Left renal cortex interstitium (tissue), 4 donors: ENCODE measurements at places on chromosomes 3 and 15. TPM values are rescaled to one million over a fixed set of nuclear protein-coding genes. Genes with fewer than 3 reads are reported as not detected.

DNA sequence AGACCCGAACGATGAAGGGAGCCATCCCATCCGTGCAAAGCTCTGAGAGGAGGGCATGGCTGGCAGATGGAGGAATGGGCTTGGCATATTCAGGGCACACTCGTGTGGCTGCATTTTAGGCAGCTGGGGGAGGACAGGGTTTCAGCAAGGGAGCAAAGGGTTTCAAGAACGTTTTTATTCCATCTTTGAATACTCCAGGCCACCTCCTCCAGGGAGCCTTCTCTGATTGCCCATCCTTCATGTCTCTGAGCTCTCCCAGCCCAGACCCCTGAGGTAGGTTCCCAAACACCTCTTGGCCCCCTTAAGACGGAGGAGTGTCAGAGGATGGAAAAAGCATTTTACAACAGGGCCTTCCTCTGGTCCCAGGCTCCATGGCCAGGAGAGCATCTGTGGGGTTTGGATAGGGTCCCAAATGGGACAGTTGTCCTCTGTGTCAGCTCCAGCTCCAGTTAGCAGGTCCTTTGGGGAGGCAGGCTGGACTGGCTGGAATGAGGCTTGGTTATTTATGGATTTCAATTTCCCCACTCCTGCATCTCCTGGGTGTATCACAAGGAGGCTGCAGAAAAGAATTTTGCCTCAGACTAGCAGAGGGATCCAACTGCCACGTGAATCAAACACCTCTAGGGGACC is 17.7 kb upstream of the SLC6A1 start:
- no peak for DNase-seq

FANCD2OS gene
- 0.27 TPM for polyA plus RNA-seq

DNA sequence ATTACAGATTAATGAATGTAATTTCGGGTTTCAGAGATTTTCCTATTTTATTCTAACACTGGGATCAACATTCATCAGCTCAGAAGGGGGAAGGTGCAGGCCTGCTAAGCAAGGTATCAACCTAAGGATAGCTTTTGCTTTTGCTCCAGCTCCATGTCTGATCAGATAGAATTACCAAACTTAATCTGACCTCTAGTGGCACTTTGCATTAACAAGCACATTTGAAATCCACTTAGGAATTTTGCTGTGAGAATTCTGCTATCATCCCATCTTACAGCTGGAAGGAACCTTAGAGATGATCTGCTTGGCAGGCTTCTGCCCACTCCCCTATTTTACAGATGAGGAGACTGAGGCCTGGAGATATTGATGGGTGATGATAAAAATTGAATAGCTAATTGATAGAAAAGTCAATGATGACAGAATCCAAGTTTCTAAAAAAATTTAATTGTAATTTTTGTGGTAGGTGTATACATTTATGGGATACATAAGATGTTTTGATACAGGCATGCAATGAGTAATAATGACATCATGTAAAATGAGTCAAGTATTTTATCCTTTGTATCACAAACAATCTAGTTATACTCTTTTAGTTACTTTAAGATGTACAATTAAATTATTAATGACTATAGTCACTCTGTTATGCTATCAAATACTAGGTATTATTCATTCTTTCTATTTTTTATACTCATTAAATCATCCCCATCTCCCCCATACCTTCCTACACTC is 209.2 kb upstream of the ZPLD1 start:
- no peak for DNase-seq

DNA sequence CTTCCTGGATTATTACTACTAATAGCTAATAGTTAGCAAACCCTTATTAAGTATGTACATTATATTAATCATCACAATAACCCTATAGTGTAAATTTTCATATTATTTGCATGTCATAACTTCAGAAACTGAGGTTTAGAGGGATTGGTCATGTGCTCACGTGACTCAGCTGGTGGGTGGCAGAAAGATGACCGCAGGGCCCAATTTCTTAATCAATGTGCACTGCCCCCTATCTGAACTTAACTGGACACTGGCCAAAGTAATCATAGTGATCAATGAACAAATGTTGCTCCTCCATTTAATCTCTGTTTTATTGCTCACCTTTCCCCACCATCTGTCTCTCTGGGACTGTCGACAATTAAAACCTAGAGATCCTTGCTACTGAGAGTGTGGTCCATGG is 52.2 kb downstream of the PLD1 start:
- DNase-seq: no peak

- no peak for DNase-seq
Observed at GRCh38 chr15:42619656-42620371, 44.4 kb downstream of the STARD9 start.

SOX14 gene
- not detected for polyA plus RNA-seq

OR5K2 gene
- 0.18 TPM for polyA plus RNA-seq

GRCh38 chr3:17571686-17572085 is 170.7 kb downstream of the TBC1D5 start:
- no peak for DNase-seq

- no peak for DNase-seq
Observed at GRCh38 chr3:177107461-177108239, 89.6 kb downstream of the TBL1XR1 start.

DNA sequence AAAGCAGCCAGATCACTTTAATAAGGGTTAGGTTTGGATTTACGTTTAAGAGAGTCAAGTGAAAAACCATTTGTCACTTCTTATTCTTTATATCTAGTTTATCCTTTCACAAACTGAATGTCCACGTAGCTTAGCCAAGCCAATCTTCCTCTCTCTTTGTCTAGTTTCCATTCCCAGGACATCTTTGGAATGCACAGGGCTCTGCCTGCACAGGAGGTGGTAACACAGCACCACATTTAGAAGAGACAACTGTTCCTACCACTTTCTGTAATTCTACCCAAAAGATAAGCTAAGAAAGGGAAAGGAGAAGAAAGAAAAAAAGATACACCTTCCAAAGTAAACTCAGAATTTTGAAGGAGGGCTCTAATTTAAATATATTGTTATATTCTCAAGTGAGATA is 67.9 kb downstream of the IGSF11 start:
- no peak for DNase-seq

- no peak for DNase-seq
Observed at GRCh38 chr3:189790658-189791057, 159.5 kb downstream of the TP63 start.

TMEM158 gene
- polyA plus RNA-seq: 12.5 TPM

- no peak for DNase-seq
Observed at GRCh38 chr15:86433983-86434382, 354.3 kb downstream of the AGBL1 start.

ANKRD63 gene
- 0.11 TPM for polyA plus RNA-seq

CRABP1 gene
- polyA plus RNA-seq: 56.2 TPM

DNA sequence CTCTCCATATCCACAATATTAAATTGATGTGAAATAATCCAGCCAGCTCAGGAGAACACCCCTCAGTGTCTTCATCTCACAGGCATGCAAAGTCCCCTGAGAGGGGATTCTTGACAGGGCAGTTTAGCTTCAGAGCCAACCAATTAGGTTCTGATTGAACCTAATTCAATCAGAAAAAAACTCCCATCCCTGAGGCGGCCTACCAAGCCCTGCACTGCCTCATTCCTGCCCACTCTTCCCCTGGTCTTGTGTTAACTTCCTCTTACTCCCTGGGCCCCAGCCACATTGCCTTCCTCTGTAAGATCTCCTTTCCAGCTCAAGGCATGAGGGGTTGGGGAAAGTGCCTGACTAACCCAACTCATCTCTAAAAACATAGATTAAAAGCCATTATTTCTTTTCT is 46.1 kb downstream of the FRMD4B start:
- DNase-seq: no peak

GRCh38 chr3:84125760-84126159 is 833.0 kb upstream of the CADM2 start:
- DNase-seq: no peak

GRCh38 chr3:59380146-59380545 is 330.3 kb upstream of the CFAP20DC start:
- no peak for DNase-seq

DNA sequence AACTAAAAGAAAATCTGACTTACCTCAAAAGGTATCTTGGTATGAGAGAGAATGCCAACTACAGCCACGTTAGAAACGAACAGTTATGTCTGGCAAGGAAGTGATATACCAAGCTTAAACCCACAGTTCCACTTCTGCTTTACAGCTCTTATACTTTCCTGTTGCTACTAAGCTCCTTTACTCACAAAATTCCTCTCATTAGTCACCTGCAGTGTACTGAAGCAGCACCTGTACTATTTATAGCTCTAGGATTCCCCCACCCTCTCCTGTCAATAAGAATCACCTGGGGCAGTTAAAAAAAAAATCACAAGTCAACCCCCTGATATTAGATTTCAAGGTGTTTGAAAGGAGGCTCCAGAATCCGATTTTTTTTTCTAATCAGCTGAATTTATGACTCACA is 2.9 kb upstream of the TMEM266 start:
- no peak for DNase-seq

DNA sequence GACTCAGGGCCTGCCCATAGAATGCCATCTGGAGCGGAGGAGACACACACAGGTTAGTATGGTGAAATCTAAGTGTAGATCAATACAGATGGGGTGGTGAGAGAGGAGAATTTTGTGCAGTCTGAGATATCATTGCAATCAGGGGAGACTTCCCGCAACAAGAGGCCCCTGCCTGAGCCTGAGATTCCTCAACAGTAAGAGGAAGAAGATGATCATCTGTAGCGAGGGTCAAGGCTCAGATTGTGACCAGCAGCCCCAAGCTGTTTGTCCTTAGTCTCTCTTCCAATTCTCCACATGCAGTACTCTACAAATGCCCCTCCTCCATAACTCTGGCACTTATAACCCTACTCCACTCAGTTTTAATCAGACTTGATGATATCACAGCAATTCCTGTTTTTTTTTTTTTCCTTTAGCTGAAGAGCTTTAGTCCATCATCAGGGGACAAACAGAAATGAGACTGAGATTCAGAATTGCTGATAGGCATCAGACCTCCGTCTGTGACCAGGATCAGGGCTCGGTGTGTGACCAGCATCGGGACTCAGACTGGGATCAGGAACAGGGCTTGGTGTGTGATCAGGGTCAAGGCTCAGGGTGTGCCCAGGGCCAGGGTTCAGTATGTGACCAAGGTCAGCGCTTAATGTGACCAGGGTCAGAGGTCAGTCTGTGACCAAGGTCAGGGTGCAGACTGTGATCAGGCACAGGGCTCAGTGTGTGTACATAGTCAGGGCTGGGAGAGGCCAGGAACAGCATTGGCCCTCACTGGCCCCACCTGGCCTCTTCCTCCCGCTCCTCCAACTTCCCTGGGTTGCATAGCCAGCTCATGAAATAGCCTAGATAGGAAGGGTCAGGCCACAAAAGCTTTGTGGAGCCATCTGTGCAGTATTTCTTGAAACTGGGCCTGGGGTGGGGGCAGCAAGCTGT is 14.1 kb downstream of the LOXL1 start:
- DNase-seq: no peak

PCCB gene
- polyA plus RNA-seq: 84.9 TPM

- no peak for DNase-seq
Observed at GRCh38 chr15:98085003-98085639, 124.6 kb downstream of the ARRDC4 start.

ACKR2 gene
- 3.2 TPM for polyA plus RNA-seq

DNA sequence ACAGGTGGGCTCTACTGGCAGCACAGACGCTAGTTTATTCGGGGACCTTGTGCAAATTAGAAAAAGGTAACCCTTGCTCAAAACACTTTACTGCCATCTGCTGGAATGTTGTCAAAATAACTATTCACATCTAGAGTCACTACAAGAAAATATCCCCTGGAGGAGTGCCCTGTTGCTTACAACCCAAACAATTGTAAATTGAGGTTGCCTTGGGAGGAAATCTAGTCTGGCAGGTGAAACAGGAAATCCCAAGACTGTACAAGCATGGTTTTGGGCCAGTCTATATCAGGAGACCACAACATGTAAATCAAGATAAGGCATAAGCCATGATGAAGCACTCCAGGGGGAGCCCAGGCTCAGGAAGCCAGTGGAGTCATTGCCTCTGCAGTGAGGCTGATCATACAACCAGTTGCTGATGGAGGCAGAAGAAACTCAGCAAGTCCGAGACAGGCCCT is 136.8 kb upstream of the ACP3 start:
- DNase-seq: peak; percentile 32

ST8SIA2 gene
- polyA plus RNA-seq: 6.7 TPM

GRCh38 chr3:180909369-180910127 is 2.9 kb upstream of the FXR1 start:
- DNase-seq: no peak

- no peak for DNase-seq
Observed at GRCh38 chr3:98906230-98906629, 4.7 kb upstream of the DCBLD2 start.

DNA sequence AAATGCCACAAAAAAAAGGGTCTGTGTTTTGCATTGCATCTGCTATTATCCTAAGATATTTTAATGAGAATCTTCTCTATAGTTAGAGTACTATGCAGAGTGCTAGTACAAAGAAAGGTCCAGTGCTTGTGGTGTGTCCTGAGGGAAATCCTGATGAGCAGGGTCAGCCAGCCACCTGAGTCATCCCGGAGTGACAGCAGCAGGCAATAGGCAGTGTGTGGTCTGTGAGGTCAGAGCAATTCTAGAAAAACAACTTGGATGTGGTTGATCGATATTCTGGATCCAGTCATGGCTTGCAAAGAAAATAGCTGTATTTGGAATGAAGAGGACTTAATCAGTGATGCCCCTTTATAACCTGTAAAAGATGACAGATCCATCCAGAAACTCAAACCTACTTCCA is 119.2 kb downstream of the CTNNB1 start:
- DNase-seq: no peak

- no peak for DNase-seq
Observed at GRCh38 chr3:13846716-13847570, 32.9 kb downstream of the WNT7A start.

SPINK8 gene
- polyA plus RNA-seq: 0.55 TPM

APOD gene
- polyA plus RNA-seq: 8.5 TPM
